HuH-7 (cell line): ENCODE measurements at places on chromosomes 4 and X.

GRCh38 chr4:72394012-72394663 lies 174.9 kb downstream of the ADAMTS3 start:
- no peak for DNase-seq

DNA sequence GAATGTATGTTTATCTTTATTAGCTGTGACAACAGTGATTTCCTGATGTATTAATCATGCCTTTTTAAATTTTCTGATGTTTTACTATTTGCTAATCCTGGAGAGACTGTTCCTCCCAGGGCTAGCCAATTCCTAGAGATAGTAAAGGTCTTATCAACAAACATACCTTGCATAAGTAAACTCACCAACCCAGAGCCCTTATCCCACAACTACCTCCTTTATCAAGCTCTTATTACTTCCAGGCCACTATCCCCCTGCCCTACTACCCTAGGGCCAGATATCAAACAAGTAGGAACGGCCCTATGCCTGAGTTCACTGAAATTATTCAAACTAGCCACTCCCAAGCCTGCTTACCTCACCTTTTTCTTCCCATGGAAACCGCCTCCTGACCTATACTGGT lies 58.2 kb upstream of the NPNT start:
- no peak for DNase-seq

GRCh38 chr4:153008578-153009199 lies 72.6 kb downstream of the FHDC1 start:
- DNase-seq, result no peak

- no peak for DNase-seq
Measured at GRCh38 chr4:109977854-109978501, 65.3 kb downstream of the EGF start.

GRCh38 chr4:122331195-122331594 lies 47.6 kb upstream of the ADAD1 start:
- DNase-seq, result no peak

DNA sequence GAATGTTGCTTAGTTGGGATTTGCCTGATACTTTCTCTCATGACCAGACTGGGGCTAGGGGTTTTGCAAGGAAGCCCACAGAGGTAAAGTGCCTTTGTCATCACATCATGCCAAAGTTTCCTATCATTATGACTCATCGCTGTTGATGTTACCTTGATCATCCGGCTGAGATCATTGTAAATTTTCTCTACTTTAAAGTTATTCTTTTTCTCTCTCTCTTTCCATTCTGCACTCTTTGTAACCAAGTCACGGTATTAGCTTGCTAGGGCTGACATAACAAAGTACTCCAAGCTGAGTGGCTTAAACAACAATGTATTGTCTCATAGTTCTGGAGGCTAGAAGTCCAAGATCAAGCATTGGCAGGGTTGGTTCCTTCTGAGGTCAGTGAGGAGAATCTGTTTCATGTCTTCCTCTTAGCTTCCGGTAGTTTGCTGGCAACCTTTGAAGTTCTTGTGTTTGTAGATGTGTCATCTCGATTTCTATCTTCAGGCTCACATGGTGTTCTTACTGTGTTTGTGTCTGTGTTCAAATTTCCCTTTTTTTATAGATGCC lies 113.0 kb downstream of the DTHD1 start:
- no peak for DNase-seq

DNA sequence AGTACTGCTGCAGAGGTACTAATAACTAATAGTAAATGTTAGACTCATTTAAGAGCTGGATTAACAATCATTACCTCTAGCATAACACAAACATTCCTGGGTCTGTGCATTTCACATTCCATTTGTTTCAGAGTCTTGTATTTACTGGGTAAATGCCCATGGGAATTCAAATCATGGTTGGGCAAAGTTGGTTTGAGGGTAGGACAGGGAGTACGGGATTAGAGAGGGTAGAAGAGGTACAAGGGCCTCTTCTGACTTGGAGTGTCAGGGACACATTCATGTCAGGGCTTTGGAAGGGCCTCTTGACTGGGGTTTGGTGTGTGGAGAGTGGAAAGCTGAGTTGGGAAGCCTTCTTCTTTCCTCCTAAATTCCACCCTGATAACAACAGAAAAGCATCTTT lies 65.9 kb downstream of the WWC2 start:
- no peak for DNase-seq

GRCh38 chrX:10633722-10634121 lies 13.3 kb upstream of the MID1 start:
- no peak for DNase-seq

DNA sequence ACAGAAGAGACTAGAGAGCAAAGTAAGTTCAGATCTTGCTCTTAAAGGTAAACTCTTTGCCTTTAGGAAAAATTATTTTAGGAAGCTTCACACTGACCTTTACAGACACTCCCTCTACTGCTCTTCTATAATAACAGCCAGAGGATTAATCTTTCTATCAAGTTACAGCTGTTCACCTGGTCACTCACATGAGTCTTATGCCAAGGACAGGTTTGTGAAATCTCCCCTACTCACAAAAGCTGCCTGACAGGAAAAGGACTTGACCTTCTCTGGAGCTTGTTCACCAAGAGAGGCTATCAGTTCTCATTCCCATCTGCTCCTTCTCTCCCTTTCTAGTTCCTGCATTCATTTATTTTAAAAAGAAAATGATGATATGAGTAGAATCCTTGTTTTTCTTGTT lies 117.3 kb downstream of the C4orf51 start:
- no peak for DNase-seq

- no peak for DNase-seq
Measured at GRCh38 chr4:10055871-10056270, 34.6 kb upstream of the SLC2A9 start.

DNA sequence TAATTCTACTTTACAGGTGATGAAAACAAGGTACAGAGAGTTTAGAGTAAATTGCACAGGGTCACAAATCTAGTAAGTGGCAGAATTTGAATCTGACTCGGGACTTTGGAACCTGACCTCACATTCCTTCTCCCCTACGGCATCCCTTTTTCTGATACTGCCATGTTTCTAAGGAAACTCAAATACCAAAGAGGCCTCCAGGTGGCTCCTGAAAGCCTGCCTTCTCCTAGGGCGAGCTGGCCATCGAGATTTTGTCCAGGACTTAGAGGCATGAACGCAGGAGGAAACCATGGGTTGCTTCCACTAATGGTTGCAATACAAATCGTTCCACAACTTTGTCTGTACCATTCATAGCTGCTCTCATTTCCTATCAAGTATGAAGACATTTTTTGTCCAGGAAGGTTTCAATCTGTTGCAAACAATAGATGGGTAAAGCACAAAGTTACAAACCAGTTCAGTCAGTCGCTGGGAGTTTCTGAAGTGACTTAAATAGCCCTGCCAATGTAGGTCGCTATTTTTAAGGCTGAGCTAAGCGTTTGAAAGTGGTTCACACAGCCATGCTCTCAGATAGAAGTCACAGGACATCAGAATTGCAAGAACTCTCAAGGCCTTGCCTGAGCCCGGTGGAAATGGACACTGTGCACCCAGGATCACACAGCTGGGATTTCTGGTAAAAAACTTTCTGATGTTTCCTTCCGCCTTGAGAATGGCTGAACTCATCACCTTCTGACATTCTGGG lies 296.6 kb upstream of the PRPS2 start:
- DNase-seq, result no peak

DNA sequence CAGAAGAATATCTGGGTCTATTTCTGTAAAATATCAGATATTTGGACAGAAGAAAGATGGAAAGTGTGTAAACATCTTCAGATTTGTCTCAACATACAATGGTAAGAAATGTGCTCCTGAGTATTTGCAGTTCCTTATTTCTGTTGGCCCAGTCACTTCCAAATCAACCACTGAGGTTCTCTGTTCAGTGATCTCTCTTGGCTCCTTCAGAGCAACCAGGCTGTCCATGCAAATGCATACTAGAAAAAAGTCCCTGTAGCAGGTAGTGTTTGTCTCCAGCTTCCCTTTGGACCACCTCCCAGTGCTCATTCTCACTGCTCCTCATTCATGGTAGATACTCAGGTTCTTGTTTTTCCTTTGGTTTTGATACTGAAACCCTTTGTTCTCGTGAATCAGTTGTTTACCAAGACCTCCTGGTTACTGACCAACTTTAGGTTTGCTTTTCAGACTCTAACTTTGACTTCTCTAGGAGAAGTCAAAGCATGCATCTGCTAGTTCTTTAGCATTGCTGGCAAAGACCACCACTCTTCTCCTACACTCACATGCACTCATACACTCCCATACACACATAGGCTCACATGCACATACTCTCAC lies 28.8 kb downstream of the ASIC5 start:
- DNase-seq, result no peak

GRCh38 chr4:101295691-101296090 lies 51.6 kb downstream of the PPP3CA start:
- no peak for DNase-seq

GRCh38 chrX:129651756-129652564 lies 2.8 kb downstream of the APLN start:
- DNase-seq, result no peak

- DNase-seq, result no peak
Measured at GRCh38 chr4:55947254-55947882, 1.4 kb upstream of the CEP135 start.

GRCh38 chr4:149884046-149884445 lies 68.4 kb upstream of the IQCM start:
- no peak for DNase-seq

- DNase-seq, result no peak
Measured at GRCh38 chr4:152220201-152220666, 315.7 kb downstream of the FBXW7 start.

DNA sequence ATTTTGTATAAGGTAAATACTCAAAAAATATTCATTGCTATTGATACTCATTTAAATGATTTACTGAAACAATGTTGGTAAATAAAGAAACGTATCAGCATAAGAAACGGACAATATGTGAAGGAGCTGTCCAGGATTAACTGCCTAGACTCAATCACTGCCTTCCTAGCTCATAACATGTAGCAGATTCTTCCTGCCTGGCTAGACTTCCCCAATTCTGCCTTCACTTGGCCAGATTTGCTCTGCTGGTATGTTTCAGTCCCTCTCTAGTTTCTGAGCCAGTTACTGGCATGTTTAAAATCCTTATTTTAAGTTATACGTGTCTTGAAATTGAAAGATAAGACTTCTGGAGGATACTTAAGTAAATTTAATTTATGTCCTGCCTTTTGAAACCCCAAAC lies 740.3 kb downstream of the CENPC start:
- DNase-seq, result no peak

DNA sequence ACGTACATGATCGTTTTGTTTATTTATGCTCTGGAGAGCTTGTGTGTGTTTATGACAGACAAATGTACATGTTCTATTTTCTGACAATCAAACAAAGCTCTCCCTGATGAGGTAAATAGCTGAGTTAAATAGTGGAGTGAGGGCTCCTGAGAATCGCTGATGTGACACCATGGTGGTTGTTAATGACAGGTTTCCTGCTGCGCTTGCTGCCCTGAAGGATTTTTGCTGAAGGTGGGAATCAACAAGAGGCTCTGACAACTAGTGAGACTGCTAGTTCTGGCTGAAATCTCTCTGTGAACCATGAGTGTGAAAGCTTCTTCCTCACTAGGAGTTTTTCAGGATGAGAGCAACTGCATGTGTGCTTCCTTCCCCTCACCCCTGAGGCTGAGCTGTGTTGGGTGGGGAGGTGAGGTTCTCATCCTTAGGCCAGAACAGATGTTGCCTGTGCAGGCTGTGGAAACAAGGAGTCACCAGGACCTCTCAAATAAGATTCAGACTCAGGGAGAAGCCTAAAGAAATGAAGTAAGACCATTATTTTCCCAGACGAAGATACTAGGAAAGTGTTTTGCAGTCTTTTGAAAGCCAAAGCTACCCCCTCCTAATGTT lies 173.4 kb upstream of the JADE1 start:
- no peak for DNase-seq

DNA sequence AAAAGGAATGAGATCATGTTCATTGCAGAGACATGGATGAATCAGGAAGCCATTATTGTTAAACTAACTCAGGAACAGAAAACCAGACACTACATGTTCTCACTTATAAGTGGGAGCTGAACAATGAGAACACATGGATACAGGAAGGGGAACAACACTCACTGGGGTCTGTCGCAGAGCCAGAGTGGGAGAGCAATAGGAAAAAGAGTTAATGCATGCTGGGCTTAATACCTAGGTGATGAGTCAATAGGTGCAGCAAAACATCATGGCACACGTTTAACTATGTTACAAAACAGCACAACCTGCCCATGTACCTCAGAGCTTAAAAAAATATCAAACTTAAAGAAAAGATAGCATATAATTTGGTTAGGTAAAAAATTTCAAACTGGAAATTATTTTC lies 281.4 kb downstream of the PABPC4L start:
- DNase-seq, result no peak

- DNase-seq, result no peak
Measured at GRCh38 chrX:9829308-9830267, 43.4 kb downstream of the SHROOM2 start.

- no peak for DNase-seq
Measured at GRCh38 chr4:23818097-23818885, 71.6 kb downstream of the PPARGC1A start.
